ENCODE measurements at places on chromosomes 3 and 15. TPM values are rescaled to one million over a fixed set of nuclear protein-coding genes. Genes with fewer than 3 reads are reported as not detected.

DNA sequence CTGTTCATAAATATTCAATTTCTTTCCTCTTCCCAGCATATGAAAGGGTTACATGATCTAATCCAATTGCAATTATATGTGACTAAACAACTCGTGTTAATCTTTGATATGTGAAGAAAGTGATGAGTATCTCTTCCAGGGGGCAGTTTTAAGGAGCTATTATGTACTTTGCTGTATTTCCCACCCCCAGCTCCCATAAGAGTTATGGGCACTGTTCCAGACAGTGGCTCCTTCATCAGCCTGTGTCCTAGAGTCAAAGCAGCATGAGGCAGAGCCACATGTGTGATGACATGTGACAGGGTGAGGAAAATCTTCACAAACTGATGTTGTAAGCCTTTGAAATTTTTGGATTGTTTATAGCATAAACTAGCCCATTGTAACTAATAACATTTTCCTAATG lies 315.4 kb downstream of the DIPK2A start:
- no peak for DNase-seq

SEMA6D gene
- total RNA-seq, result 10.8 TPM

CSPG4 gene
- total RNA-seq, result 22.0 TPM

THRB gene
- total RNA-seq, result 16.1 TPM
